ENCODE measurements at places on chromosomes 5 and 9.

GRCh38 chr5:136424835-136425584 lies 59.7 kb upstream of the TRPC7 start:
- DNase-seq = peak; percentile 49

GRCh38 chr5:159241946-159242552 lies 21.0 kb upstream of the UBLCP1 start:
- DNase-seq = no peak

- DNase-seq = no peak
Observed at GRCh38 chr9:116736399-116737151, 49.5 kb downstream of the TRIM32 start.

- DNase-seq = no peak
Observed at GRCh38 chr9:106092083-106092482, 397.7 kb downstream of the TMEM38B start.

GRCh38 chr9:126329476-126330275 lies 3.0 kb downstream of the MVB12B start:
- DNase-seq = no peak

DNA sequence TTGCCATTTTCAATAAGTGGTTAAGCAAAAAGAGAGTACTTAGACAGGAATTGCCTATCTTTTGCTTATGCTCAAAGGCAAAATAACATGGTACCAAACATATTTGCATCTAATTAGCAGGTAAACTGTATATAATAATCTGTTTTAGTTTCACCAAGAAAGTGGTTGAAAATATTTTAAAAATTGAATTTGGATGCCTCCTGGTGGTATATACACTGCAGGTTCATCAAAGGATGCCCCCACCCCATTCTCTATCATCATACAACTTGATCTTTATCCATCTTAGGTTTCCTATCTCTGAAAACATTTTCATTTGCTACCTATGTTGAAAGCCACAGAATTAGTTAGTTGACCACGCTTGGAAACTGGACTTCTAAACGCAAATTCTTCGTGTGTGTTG lies 47.0 kb upstream of the MROH2B start:
- peak; percentile 23 for DNase-seq

DNA sequence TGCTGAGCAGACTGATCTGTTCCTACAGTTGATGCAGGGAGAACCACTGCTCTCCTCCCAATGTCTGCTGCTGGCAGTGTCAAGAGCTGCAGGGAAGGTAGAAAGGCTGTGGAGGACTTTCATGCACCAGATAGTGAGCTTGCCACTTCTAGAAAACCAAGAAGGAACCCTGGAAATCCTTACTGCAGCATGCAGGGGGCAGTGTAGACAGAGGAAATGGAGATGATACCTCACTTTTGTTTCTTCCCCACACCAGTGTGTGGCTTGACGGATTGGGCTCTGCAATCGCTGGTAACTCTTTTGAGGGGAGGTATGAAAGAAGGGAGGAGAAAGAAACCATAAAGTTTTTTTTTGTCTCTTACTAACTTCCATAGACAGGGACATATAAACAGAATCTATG lies 480.7 kb downstream of the DMAC1 start:
- DNase-seq = no peak
